ENCODE measurements at places on chromosomes 7 and 10. TPM values are rescaled to one million over a fixed set of nuclear protein-coding genes. Genes with fewer than 3 reads are reported as not detected.

DNA sequence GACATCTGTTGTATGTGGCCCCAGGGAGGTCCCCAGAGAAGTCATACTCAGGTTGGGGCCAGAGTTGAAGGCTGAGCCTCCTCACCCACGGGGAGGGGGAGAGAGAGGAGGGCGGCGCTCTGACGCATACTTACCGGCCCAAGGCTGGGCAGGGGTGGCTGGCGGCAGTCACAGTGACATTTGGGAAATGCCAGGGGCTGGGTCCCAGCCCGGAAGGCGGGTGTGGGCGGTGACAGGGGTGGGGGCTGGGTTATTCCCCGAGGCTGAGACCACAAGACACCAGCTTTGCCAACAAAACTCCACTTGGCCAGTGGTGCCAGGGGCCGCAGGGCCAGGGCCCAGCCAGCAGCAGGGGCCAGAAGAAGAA lies 41.1 kb downstream of the RASGEF1A start:
- H3K27ac ChIP-seq = no peak overlapping the region
- H3K27me3 ChIP-seq = peaks cover 7% of the 10 kb centered on the region
- no peak for DNase-seq
- H3K4me3 ChIP-seq = no peak overlapping the region
- peaks cover 52% of the 10 kb centered on the region for H3K4me1 ChIP-seq

DNA sequence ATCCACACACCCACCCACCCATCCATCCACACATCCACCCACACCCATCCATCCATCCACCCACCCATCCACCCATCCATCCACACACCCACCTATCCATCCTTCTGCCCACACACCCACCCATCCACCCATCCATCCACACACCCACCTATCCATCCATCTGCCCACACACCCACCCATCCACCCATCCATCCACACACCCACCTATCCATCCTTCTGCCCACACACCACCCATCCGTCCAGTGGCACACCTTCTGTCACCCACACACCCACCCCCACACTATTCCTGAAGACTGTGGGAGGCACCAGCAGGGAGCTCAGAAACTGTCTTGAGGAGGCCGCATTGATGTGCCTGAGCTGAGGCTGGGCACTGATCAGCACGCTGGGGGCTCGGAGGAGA lies 9.1 kb downstream of the TECPR1 start:
- no peaks in the 10 kb centered on the region for H3K27me3 ChIP-seq
- peaks cover 80% of the 10 kb centered on the region for H3K36me3 ChIP-seq
- H3K27ac ChIP-seq = no peak overlapping the region
- no peak overlapping the region for H3K4me3 ChIP-seq
- peaks cover 32% of the 10 kb centered on the region for H3K4me1 ChIP-seq

- no peak for DNase-seq
- H3K36me3 ChIP-seq = no peaks in the 10 kb centered on the region
- no peak overlapping the region for H3K4me3 ChIP-seq
Measured at GRCh38 chr7:25831831-25832411, 320.1 kb upstream of the NFE2L3 start.

DNA sequence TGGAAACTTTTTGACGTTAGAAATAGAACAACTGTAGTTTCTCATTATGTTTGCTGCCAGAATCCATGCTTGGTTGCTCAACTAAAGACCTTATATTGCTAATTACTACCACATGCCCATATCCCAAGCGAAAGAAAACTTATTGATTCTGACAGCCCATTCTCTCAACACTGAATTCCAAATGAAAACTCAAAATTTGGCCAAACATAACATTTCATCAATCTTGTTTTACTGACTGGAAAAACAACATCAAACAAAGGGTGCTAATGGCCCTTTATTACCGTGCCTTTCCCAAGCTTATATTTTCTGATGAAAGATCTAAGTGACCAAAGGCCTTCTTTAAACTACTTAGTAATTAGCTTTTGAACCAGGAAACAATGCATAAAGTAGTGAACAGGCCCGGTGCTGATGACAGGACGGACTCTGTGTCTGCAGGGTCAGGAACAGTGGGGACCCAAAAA lies 531.8 kb downstream of the KCNMA1 start:
- no peaks in the 10 kb centered on the region for H3K36me3 ChIP-seq
- no peaks in the 10 kb centered on the region for H3K27me3 ChIP-seq
- no peak overlapping the region for H3K4me3 ChIP-seq
- no peak for DNase-seq
- no peaks in the 10 kb centered on the region for H3K4me1 ChIP-seq

DNA sequence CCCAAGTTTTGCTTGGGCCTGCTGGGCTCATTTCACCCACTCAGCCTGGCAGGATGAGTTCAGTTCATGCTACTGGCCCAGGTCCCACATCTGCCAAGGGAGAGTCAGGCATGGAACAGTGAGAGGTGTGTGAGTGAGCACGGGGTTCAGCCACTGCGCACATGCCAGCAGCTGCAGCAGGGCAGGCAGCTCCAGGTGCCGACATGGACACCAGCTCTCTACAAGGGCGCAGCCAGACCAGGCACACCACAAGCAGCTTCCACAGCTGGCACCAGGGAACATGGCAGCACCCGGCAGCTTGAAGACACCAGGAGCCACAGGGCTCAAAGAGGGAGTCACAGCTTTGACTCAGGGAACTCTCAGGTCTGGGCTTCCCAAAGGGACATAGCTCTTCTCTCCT lies 938.0 kb downstream of the SORCS3 start:
- H3K27ac ChIP-seq = no peak overlapping the region
- no peak overlapping the region for H3K4me3 ChIP-seq
- no peaks in the 10 kb centered on the region for H3K36me3 ChIP-seq
- no peak for DNase-seq

DNA sequence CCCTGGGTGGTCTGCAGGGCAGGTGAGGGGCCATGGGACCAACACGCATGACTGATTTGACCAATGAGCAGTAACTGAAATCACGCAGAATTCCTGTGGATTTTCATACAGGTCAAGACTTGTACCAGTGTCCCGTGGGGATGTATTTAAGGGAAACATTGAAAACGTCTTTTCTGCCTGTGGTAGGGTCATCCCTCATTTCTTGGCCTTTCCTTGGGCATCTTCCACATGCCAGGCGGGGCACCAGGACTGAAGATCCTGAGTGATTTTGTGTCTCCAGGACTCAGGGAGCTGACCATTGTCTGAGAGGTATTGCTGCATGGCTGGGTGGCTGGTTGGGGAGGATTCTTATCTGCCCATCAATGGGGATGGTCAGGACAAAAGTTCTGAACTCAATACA lies 289.0 kb downstream of the GLRX3 start:
- no peak overlapping the region for H3K27ac ChIP-seq
- H3K4me1 ChIP-seq = no peaks in the 10 kb centered on the region
- no peaks in the 10 kb centered on the region for H3K36me3 ChIP-seq
- no peak for DNase-seq

- H3K27ac ChIP-seq = no peak overlapping the region
- H3K36me3 ChIP-seq = no peaks in the 10 kb centered on the region
- no peak overlapping the region for H3K4me3 ChIP-seq
- peaks cover 8% of the 10 kb centered on the region for H3K27me3 ChIP-seq
Measured at GRCh38 chr7:150971242-150972022, 6.7 kb downstream of the KCNH2 start.

- no peak overlapping the region for H3K27ac ChIP-seq
- H3K27me3 ChIP-seq = no peaks in the 10 kb centered on the region
- peaks cover 23% of the 10 kb centered on the region for H3K4me1 ChIP-seq
- H3K36me3 ChIP-seq = no peaks in the 10 kb centered on the region
- peak; percentile 84 for DNase-seq
- no peak overlapping the region for H3K4me3 ChIP-seq
Measured at GRCh38 chr7:131507592-131508331, 48.7 kb downstream of the PODXL start.

- no peak overlapping the region for H3K27ac ChIP-seq
- H3K4me3 ChIP-seq = no peak overlapping the region
- no peaks in the 10 kb centered on the region for H3K4me1 ChIP-seq
- DNase-seq = no peak
- no peaks in the 10 kb centered on the region for H3K27me3 ChIP-seq
Measured at GRCh38 chr10:126716366-126716765, 45.9 kb upstream of the C10orf90 start.

GRCh38 chr10:91340613-91341362 lies 69.4 kb upstream of the HECTD2 start:
- H3K27ac ChIP-seq = no peak overlapping the region
- H3K4me1 ChIP-seq = no peaks in the 10 kb centered on the region
- no peak overlapping the region for H3K4me3 ChIP-seq
- no peaks in the 10 kb centered on the region for H3K36me3 ChIP-seq

DNA sequence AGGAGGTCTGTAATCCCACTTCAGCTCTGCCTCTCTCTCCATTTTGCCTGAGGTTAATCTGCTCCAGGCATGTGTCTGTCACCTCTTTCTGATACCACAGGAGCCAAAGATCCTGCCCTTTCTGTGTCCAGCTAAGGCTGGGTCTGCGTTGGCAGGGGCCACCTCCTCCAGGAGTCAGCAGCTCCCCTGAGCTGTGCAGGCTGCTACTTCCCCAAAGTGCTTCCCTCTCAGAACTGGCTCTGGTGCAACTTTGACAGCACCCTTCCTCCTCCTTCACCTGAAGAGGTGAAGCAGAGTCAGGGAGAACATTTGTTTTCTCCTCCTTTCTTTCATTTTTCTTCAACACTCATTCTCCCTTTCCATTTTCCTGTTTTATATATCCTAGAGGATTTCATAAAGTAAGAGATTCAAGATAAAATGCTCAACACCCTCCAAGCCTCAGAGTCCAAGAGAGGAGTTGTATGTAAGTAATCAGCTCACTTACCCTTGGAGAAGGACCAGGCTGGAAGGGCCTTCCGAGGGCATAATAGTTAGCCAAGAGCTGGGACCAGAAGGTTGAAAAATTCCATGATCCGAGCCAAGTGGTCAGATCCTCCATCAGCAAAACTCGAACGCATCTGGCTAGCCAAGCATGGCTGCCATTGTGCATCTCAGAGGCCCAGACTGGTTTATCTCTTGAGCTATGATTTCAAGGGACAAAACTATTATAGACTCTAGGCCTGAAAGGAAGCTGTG lies 257.3 kb downstream of the PTEN start:
- no peak overlapping the region for H3K4me3 ChIP-seq
- H3K27me3 ChIP-seq = no peaks in the 10 kb centered on the region
- H3K36me3 ChIP-seq = no peaks in the 10 kb centered on the region
- no peak for DNase-seq

The CYP2C19 gene
- not detected for total RNA-seq

The SPDYE1 gene
- total RNA-seq = not detected

The WDR86 gene
- 6.2 TPM for total RNA-seq

The ELN gene
- not detected for total RNA-seq

The TYW1B gene
- total RNA-seq = 3.6 TPM
